ENCODE measurements at places on chromosomes 6 and 20.

GRCh38 chr20:59010995-59011873 is 4.2 kb upstream of the CTSZ start:
- no peak for DNase-seq

DNA sequence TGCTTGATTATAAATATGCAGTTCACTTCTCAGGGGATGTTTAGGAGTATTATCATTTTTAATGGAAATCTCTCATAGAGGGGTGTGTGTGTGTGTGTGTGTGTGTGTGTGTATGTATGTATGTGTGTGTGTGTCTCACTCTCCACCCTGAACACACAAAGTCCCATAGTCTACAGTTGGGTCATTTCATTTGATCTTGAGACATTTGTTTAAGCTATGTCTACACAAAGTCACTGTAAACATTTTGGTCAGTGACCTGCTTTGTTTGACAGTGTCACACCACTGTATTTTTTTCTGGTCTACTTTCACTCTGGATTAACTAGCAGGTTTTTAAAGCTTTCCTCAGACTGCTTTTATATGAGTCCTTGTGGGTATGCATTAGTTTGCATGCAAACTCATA is 215.2 kb downstream of the GRIK2 start:
- DNase-seq: no peak

GRCh38 chr6:132713352-132714134 is at the start of gene VNN1:
VNN1 (minus strand) TSS chr6:132714055; CDS start chr6:132714035, 20 bp downstream.
- DNase-seq: no peak

DNA sequence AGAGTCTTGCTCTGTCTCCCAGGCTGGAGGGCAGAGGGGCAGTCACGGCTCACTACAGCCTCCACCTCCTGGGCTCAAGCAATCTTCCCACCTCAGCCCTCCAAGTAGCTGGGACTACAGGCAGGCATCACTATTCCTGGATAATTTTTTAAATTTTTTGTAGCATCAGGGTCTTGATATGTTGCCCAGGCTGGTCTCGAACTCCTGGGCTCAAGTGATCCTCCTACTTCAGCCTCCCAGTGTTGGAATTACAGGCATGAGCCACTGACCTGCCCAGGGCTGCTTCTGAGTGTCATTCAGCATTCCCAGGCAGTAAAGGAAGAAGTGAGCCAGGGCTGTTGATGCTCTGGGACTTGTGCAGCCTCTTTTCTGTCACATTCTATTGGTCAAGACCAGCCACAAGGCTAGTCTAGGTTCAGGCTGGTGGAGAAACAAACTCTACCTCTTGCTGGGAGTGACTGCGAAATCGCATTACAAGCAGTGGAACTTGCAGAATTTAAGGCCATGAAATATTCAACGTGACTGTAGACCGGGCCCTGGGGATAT is 2.1 kb upstream of the ARFGEF2 start:
- DNase-seq: no peak

DNA sequence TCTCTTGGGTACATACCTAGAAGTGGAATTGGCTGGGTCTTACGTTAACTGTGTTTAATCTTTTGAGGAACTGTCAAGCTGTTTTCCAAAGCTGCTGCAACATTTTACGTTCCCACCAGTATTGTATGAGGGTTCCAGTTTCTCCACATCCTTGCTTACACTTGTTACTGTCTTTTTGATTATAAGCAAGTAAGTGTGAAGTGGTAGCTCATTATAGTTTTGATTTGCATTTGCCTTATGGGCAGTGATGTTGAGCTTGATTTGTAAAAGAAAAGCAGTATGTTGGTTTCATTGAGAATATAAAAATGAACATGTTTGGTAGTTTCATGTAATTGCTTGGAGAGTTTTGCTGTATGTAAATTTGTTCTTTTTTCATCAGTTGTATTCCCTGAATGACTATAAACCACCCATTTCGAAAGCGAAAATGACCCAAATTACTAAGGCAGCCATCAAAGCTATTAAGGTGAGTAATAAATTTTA is 40.4 kb downstream of the SCAF8 start:
- DNase-seq: no peak

DNA sequence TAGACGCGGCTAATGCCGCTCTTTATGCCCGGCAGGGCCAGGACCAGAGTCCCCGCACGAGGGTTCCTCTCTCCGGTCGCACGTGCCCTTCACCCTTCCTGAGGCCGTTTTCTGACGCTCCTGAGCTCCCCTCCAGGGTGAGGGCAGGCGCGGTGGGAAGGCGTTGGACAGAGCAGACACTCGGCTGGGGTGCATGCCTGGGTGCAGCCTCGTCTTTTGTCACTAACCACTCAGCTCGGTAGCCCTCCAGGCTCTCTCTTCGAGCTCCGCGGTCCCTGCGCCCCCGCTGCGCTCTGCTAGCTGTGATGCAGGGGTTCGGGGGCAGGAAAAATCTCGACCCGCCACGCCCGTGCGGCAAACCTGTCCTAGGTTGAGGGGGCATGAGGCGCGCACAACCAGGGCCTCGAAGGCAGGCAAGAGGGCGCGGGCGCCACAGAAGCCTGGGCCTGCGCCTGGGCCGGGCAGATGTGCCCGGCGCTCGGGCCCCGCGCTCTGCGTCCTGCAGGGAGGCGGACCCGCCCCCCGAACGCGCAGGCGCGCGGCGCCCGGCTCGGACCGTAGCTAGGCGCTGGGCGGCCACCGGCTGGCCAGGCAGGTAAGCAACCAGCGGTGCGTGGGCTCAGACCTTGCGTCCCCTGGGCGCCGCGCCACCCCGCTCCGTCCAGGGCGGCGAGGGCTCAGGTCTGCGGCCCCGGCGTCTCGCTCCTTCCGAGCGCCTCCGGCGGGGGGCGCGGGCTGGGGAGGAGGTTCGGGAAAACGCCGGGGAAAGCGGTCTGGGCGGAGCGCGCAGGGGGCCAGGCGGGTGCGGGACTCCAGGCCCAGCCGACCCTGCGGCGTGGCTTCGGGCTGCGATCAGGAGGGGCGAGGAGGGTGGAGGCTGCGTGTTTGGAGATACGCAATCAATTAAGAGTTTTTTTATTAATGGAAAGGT is at the start of gene L3MBTL1:
Gene L3MBTL1 (plus strand): TSS at position 548 of the 931 bp plus-strand sequence. CDS start 5,807 bp downstream, outside the sequence.
- no peak for DNase-seq

DNA sequence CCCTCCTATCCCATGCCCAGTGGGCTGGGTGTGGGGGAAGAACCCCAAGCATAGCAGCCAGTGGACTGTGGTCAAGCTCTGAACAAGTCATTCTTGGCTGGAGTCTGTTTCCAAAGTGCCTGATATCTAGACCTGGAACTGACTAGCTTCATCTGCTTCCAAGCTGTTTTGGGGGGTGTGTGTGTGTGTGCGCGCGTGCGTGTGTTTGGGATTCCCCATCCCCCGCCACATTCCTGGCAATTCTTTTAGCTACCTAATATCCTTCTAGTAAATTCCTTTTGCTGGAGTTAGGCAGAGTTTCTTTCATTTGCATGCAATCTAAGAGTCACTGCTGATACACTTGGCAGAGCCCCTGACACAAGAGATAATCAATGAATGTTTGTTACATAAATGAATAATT is 7.8 kb downstream of the PAK5 start:
- DNase-seq: no peak

- DNase-seq: no peak
These were observed 16.5 kb downstream of the UQCC2 start for GRCh38 chr6:33694977-33695376.

DNA sequence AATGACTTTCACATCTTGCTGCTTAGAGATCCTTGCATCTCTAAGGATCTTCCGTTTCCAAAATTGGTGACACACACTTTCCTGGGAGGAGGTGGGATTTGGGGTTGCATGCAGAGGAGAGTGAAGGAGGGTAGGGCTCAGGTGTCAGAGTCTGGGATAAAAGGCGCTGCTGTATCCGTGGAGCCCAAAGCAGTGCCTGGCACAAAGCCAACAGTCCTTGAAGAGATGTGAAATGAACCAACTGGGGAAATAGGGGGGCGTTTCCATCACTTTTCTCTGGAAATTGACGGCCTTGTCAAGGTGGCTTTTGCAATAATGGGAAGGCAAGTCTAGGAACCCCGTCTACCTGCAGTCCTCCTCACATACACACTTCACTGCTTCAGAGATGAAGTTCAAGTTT is 59.5 kb upstream of the NELFCD start:
- DNase-seq: no peak

DNA sequence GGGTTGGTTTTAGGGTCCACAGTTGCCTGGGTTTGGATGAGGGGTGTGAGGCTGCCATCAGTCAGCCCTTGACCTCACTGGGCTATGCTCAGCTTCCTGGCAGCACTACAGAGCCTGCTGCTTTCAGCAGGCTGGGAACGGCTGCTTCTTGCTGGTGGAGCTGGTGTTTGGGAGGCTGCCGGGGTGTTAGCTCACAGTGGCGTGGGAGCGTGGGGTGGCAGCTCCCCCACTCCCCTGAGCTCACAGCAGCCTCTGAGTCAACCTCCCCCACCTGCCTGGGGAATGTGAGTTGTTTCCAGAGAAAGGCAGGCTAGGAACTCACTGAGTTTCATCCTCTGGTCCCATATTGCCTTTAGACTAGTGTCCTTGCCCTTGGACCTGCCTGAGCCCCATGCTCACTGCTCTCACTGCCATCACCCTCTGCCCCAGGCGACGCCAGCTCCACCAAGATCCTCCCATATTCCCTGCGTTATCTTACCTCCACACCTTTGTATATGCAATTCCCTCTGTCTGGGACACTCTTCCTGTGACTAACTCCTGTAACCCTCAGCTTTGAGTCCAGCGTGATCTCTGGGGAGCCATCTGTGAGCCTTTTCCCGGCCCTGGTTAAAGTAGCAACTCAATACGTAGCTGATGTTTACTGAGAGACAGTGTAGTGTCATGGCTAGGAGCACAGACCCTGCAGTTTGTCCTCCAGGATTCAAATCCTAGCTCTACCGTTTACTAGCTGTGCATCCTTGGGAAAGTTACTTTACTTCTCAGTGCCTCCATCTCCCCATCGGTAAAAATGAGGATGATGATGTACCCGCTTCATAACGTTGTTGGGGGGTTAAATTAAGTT is 34.8 kb downstream of the PPP1R16B start:
- no peak for DNase-seq

DNA sequence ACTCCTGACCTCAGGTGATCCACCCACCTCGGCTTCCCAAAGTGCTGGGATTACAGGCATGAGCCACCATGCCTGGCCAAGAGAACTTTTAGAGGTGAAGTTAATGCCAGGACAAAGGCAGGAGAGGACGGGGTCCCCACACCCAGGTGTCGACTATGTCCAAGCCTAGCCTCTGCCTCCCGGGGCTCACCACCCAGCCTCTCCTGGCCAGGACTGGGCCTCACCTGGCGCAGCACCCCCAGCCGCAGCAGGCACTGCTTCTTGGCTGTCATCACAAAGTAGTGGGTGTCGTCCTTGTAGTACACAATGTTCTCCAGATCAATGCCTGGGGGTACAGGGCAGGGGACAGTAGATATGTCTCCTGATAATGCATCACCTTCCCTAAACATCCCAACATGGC is 4.2 kb downstream of the MICAL1 start:
- DNase-seq: no peak

DNA sequence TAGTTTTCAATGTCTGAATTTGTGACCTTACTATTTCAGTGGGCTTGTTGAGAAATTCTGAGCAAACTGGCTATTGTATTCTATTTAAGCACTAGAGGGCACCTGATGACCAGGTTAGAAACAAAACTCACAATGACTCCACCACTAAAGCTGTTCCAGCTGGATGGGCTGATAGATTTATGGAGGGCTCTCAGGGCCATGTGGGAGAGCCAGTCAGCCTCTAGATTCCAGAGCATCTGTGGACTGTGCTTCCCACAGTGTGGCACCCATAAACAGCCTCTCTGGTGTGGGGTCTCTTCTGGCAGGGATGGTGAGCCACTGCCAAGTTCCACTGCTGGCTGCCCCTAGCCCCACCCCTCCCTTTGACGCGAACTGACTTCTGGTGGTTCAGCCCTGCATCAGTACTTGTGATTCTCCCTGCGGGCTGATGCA is 29.2 kb downstream of the C6orf58 start:
- DNase-seq: no peak

DNA sequence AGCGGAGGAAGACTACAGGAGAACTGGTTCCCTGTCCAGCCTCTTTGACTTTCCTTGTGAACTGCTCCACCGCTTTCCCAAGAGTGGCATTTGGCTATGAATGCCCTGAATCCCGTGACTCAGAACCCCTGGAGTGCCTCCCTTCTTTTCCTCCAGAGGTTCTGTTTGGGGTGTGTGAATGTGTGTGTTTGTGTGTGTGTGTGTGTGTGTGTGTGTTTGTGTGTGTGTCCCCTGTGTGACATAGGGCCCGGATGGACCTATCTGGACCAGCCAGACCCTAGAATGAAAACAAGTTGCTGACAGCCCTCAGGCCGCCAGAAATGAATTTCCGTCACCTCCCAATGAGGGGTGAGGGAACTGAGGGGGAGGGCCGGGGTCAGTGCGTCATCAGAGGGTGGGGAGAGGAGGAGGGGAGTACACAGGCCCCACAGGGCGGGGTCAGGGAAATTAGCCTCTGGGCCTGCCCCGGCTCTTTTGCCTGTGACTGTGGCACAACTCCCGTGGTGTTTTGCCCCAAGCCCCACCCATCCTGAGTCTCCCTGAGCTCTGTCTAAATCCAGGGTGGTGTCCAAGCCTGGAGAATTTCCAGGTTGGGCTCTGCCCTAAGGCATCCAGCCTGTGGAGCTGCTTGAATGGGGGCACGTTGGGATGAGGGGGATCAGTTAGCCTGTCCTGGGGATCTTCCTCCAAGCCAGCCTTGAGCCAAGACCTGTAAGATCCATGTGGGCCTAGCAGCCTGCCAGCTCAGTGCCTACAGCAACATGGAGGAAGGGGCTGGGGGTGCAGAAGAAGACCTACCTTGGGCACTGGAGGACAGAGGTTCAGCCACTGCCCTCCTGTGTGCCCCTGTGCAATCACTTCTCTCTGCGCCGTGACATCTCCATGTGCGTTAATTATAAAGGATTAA is 15.2 kb upstream of the MRPS18A start:
- no peak for DNase-seq

DNA sequence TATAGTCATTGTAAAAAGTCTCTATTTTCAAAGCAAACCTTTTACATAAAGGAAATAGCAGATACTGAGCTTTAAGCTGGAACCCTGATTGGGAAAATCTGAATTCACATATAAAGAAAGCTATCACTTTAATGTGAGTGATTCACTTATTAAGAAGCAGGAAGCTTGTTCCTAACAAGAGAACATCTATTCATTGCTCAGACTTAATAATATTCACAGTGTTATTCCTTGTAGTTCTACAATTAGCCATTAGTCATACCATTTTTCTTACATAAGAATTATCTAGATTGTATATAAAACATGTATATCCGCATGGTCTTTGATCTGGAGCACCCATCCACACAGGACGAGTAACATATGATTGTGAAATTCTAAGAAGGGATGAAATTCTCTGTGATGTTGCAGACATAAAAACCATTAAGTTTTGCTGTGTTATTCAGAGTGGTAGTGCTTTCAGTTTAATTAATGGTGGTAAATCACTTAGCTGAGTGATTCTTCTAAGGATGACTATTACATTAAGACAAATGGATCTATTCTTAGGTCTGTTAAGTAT is 71.1 kb upstream of the FOXQ1 start:
- DNase-seq: no peak
